ENCODE measurements at places on chromosomes 1 and 21. TPM values are rescaled to one million over a fixed set of nuclear protein-coding genes. Genes with fewer than 3 reads are reported as not detected.

DNA sequence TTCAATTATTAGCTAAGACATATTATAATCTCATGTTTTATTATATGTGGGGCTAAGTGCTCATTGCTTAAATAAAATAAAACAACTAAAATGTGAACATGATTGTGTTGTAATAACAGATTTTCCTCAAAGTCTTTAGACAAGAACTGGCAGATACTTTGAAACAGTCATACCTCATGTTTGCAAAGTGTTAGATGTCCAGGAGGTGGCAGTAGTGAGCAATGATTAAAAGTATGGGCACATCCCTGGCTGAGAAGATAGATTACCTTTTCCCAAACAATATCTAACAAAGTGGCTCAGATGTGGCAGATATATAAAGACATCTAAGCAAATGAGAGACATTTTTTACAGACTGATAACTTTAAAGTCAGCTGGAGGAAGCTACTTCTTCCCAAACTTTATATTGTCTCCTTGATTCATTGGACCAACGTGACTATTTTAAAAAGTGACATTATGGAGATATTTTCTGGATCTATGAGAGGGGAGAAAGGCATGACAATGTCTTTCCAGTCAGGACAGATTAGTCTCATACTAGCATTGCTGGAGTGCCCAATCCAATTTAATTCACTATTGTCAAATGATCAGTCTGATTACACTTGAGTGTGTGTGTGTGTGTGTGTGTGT is 269.8 kb downstream of the S1PR1 start:
- DNase-seq = peak; percentile 11

CDCP2 gene
- not detected for total RNA-seq

- no peak for DNase-seq
Measured at GRCh38 chr1:156021093-156021428, 310 bp upstream of the SSR2 start.

OMA1 gene
- 29.8 TPM for total RNA-seq

PADI3 gene
- total RNA-seq = 3.6 TPM

S100A12 gene
- not detected for total RNA-seq

DNA sequence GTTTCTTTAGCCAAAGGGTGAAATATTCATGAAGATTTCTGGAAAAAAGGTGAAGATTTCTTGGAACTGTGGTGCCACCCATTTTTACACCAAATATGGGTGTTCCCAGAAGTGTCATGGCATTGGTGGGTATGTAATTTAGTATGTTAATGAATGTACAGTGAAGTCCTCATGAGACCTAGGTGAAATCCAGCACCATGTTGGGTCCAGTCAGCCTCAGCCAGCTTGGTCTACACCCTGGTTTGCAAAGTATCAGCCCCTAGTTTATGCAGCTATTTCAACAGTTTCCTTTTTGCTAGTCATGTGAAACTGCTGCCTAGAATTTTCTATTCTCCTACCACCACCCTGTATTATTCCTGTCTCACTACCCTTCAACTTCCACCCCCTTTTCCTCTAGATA is 63.1 kb upstream of the CXADR start:
- no peak for DNase-seq

- peak; percentile 80 for DNase-seq
Measured at GRCh38 chr1:204127597-204128242, 24.1 kb downstream of the ETNK2 start.

C1orf185 gene
- total RNA-seq = not detected

GRCh38 chr1:112444269-112444668 is 48.3 kb downstream of the CTTNBP2NL start:
- DNase-seq = no peak

DNA sequence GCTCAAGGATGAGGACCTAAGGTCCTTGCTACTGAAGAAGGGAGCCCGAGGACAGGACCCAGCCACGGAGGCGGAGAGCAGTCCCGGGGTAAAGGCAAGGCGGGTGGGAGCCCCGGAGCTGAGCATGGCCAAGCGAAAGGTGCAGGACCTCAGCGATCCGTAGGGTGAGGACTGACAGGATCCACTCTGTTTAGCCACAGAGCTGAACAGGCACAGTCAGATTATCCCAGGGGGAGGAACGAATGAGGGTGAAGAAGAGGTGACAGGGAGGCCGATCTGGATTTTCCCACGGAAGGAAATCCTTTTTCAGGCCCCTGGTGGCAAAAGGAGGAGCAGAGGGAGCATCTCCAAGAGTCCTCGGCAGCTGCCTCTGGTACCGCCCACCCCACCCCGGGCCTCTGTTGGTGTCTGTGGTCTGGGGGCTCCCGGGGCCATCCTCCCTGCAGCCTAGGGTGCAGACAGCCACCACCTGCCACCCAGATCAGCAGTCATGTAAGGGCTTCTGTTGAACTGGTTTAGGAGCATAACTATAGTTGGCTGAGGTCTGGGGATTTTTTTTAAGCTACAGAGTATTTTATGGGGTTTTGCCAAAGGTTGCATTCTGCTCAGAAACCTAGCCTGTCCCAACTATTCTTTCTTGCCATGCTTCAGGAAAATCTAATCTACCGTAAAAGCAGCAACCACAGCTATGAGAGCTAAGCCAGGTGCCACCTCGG is 32.3 kb upstream of the LBR start:
- DNase-seq = no peak

DNA sequence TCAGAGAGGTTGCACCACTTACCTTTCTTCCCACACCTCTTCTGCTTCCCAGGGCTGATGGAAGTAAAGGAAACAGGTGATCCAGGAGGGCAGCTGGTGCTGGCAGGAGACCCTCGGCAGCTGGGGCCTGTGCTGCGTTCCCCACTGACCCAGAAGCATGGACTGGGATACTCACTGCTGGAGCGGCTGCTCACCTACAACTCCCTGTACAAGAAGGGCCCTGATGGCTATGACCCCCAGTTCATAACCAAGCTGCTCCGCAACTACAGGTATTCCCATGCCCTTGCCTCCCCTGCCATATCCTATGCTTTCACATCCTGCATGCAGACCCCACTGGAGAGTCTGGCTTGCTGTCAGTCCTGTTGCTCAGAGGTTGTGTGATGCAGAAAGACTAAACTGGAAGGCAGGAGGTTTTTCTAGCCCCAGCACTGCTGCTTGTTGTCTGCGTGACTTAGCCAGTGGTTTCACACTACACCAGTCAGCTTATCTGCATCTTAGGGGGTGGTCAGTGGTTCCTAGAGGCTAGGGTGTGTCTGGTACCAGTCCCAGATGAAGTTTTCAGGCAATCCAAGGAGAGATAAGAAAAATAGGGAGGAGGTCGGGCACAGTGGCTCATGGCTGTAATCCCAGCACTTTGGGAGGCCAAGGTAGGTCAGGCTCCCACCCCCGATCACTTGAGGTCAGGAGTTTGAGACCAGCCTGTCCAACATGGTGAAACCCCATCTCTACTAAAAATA is 10.2 kb downstream of the RHOC start:
- DNase-seq = no peak

DNA sequence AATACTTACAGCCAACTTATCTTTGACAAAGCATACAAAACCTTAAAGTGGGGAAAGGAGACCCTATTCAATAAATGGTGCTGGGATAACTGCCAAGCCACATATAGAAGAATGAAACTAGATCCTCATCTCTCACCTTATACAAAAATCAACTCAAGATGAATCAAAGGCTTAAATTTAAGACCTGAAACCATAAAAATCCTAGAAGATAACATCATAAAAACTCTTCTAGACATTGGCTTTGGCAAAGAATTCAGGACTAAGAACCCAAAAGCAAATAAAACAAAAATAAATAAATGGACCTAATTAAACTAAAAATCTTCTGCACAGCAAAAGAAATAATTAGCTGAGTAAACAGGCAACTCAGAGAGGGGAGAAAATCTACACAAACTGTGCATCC is 335.6 kb upstream of the PBX1 start:
- DNase-seq = no peak

GRCh38 chr1:47510282-47510811 is 72.5 kb downstream of the FOXD2 start:
- no peak for DNase-seq

WDTC1 gene
- 11.9 TPM for total RNA-seq

DNA sequence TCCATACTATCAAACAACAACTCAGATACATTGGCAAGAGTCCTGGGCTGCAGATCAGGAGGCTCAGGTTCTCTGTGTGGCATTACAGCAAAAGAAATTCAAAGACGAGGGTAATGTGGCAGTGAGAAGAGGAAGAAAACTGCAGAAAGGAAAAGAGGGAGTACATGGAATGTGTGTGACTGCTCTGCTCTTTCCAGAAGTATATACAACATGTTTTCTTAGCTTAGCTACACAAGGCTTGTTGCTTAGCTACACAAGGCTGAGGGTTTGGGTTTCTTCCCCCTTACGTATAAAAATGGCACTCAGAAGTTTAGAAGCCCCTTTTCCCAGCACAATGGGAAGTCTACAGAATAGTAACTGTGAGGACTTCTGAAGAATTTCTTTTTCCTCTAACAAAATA is 86.0 kb downstream of the PRRX1 start:
- no peak for DNase-seq

ARHGEF10L gene
- 12.8 TPM for total RNA-seq

- no peak for DNase-seq
Measured at GRCh38 chr1:165444897-165445370, at the start of gene RXRG. TSS of gene RXRG (minus strand) at chr1:165445126. CDS start at chr1:165444893, 233 bp downstream.

CFHR4 gene
- not detected for total RNA-seq

GRCh38 chr21:34952701-34953100 is 96.4 kb downstream of the RUNX1 start:
- no peak for DNase-seq

DNA sequence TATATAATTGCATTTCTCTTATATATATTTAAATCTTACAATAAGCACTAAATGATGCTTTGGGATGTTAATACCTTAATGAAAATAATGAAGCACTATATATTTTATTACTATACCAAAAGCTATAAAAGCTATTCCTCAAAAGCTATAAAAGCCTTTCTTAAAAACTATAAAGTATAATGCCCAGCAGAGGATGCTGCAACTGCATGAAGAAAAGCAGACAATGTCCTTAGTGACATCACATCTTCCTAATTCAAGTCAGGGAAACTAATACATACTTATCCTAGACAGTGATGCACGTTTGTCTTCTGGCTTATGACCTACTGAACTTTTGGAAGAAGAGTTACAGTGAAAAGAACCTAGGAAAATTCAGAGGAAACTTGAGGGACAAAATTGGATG is 13.6 kb upstream of the C1orf185 start:
- no peak for DNase-seq

FAM167B gene
- total RNA-seq = 0.19 TPM

DNA sequence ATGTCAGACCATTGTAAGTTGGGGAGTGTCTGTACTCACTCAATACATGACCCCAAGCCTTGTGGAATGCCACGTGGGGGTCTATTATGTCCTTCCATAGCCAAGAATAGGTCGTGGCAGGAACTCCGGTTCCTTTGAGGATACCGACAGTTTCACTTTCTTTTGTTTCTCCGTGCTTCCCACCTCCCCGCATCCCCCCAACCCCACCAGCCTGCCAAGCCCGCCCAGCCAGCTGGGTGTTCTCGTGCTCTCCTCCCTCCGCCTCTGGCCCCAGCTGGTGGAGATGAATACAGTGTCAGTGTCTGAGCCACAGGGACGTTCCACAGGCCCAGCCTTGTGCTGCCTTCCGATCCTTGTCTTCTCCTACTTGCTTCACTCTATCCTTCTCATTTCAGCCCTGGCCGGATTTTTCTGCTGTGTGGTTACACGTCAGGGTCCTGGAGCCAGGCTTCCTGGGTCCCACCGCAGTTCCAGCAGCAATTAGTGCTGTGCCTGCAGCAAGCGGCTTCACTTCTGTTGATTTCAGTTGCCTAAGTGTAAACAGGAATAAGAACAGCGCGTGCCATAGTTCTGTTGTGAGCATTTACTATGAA is 4.1 kb upstream of the AGTRAP start:
- DNase-seq = no peak

HFM1 gene
- total RNA-seq = not detected

GRCh38 chr1:44775078-44775929 is at the start of gene RPS8:
TSS of gene RPS8 (plus strand) at chr1:44775540. CDS start at chr1:44775597, 57 bp downstream.
- DNase-seq = peak; percentile 93

DNA sequence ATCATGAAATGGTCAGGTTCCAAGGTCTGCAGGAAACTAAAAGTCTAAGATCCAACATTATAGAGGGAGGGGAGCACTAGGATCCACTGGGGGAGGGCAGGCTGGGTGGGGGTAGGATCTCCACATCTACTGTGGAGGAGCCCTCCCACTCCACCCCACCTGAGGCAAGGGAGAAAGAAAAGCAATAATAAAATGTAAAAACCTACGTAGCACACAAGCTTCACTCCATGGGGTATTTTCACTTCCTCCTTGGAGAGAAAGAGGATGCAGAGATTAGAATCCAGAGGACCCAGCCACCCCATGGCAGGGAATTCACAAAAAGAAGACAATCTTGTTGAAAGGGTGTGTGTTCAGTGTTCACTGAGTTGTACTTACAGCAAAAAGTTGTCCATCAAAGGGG is 14.4 kb downstream of the SPOCD1 start:
- DNase-seq = no peak

NECTIN4 gene
- total RNA-seq = 0.21 TPM

DNA sequence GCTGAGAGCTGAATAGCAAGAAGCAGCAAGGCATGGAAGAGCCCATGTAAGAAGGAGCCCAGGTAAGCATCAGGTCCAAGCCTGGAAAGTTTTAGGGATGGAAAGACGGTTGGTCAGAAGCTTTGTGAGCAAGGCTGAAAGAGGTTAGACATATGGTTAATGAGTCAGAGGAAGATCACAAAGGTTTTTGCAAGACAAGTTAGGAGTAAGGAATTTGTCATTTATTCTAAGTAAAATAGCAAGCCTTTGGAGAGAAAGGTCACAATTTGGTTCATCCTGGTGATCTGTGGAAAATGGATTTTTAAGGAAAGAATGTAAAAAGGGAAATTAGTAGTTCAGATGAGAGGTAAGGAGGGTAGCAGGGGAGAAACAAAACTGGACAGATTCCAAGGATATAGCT is 106.7 kb downstream of the DPYD start:
- DNase-seq = no peak

ZNF678 gene
- 7.6 TPM for total RNA-seq

All from SJSA1 (cell line).